ENCODE measurements at places on chromosomes 13 and 19. TPM values are rescaled to one million over a fixed set of nuclear protein-coding genes. Genes with fewer than 3 reads are reported as not detected.

DNA sequence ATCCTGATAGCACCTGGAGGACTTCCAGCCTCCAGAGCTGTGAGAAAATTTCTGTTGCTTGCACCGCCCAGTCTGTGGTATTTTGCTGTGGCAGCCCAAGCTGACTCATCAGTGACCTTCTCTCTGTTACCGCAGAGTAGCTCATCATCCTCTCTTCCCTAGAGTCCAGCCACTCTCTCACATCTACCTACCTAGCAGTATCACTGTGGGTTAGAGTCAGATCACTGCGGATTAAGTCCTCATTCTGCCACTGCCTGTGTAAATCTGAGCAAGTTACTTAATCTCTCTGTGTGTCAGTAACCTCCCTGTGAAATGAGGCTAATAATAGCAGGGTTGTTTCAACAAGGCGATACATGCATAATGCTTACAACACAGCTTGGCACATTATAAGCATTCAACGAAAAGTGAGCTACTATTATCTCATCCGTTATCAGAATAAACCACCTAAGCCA is 40.3 kb upstream of the USPL1 start:
- no peak for DNase-seq

DNA sequence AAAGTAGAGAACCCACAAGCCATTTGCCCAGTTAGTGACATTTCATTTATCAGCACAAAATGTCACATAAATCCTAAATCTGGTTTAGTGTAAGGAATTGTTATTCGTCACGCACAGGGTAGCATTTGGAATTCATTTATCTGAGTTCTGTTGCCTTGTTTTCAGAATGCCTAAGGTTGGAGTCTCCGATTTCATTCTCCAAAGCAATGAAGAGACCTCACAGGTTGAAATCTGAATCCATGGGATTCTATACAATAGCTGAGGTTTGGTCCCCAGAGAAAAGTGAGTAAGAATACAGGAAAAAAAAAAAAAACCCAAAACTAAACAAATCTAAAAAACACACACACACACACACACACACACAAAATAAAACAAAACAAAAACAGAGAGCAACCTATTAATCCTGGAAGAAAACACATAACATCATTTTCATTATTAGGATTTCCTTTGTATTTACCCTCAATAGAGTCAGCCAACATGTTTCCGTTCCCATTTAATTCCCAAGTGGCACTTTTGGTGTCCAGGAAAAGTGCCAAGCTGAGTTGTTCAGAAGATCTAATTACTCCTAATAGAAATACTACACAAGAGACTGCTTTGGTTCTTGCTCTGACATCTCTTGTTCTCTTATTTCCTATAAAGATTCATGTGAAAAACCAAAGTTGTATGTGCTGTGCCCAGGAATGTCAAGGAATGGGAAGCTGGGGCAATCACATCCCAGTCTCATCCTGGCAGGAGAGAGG is 36.2 kb upstream of the LRCH1 start:
- no peak for DNase-seq

- no peak for DNase-seq
Measured at GRCh38 chr19:33681081-33681680, 59.4 kb downstream of the CHST8 start.

- no peak for DNase-seq
Measured at GRCh38 chr13:86447479-86447878, 648.3 kb upstream of the SLITRK6 start.

IGSF23 gene
- not detected for total RNA-seq

DNA sequence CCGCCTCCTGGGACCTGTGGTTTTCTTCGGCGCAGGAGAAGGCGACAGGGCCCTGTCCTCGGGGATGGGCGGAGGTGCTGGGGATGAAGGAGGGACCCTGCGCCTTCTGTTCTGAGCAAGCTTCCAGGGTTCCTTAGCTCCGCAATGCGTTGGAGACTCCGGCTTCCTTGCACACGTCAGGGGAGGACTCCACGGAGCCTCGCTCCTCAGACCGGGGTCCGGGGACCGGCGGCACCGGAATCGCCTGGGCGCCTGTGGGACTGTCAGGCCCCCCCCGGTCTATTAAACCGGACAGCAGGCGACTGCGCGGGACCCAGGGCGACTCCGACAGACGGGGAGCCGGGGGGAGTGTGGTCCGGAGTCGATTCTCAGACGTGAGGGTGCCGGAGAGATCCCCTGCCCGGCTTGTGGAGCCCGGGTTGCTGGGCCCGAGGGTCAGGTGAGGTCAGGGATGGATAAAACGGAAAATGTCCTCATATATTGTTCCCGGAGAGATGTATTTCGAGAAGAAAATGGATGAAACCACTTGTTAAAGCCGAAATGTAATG is 227.4 kb downstream of the TEX29 start:
- no peak for DNase-seq

GRCh38 chr13:99385940-99386339 is 78.7 kb upstream of the GPR183 start:
- DNase-seq = no peak

DNA sequence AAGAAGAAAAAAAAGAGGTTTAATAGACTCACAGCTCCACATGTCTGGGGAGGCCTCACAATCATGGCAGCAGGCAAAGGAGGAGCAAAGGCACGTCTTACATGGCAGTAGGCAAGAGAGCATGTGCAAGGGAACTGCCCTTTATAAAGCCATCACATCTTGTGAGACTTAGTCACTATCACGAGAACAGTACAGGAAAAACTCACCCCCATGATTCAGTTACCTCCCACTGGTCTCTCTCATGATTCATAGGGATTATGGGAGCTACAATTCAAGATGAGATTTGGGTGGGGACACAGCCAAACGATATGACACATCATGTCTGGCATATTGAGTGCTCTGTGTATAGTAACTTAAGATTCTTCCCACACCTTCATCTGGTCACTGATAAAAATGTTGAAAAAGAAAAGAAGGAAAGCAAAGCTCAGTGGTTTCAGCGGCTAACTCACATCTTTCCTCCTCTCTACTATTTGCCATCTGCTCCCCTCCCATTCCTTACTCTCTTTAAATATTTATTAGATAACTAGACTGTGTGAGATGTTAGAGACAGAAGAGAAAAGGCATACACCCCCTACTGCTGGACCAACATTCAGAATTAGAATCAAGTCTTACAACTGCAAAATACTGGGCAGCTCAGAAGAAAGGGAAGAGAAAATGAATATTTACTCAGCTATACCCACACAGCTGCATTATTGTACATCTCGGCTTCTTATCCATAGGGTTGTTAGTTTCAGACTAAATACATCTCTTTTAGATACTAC is 60.1 kb upstream of the AKAP11 start:
- no peak for DNase-seq

ETV2 gene
- 0.27 TPM for total RNA-seq

- DNase-seq = no peak
Measured at GRCh38 chr19:31498781-31499180, 149.5 kb upstream of the TSHZ3 start.

ANGPTL8 gene
- total RNA-seq = not detected

DNA sequence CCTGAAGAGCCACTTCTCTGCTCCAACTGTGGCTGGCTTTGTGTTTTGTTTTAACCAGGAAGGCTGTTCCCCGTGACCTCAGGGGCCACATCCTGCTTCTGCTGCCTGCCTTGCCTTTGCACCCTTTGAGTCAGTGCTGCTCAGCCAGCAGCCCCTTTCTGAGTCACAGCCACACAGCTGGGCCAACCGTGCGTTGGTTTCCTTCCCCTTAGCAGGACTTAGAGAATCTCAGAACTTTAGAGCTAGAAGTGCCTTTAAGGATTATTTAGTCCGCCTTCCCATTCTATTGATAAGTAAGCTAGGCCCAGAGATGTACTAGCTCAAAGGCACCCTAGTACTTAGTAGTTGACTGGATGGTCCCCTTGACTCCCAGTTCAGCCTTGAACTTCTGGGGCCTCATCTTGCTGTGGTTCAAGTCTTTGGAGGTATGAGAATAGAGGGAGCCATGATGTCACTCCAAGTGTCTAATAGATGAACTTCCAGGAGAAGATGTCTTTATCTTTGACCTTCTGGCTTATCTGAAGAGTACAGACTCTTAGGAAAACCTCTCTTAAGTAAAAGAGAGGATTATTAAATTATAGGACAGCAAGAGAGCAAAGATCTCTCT is 8.0 kb downstream of the RGCC start:
- DNase-seq = peak; percentile 63

GRCh38 chr13:20337884-20338551 is 105.9 kb upstream of the GJB6 start:
- no peak for DNase-seq

- no peak for DNase-seq
Measured at GRCh38 chr19:14053500-14053899, 8.4 kb downstream of the PALM3 start.

GRCh38 chr19:2719920-2720776 is 1.0 kb downstream of the DIRAS1 start:
- peak; percentile 75 for DNase-seq

DNA sequence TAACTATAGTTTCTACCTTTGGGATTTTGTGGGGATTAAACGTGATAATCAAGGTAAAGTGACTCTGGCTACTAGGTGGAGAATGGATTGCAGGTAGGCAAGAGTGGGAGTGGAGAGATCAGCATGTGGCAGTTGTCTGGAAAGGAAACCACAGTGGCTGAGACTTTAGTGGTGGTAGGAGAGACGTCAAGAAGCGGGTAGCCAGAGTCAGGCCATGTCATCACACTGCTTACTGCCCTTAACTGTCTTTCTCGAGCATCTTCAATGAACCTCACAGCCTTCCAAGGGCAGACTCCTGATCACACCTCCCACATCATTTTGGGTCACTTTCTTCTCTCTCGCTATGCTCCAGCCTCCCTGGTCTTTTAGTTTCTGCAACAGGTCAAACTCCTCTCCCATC is 28.6 kb upstream of the MBNL2 start:
- no peak for DNase-seq

SIGLEC5 gene
- 0.84 TPM for total RNA-seq

- DNase-seq = no peak
Measured at GRCh38 chr13:69418319-69418718, 689.3 kb upstream of the ATXN8OS start.

DNA sequence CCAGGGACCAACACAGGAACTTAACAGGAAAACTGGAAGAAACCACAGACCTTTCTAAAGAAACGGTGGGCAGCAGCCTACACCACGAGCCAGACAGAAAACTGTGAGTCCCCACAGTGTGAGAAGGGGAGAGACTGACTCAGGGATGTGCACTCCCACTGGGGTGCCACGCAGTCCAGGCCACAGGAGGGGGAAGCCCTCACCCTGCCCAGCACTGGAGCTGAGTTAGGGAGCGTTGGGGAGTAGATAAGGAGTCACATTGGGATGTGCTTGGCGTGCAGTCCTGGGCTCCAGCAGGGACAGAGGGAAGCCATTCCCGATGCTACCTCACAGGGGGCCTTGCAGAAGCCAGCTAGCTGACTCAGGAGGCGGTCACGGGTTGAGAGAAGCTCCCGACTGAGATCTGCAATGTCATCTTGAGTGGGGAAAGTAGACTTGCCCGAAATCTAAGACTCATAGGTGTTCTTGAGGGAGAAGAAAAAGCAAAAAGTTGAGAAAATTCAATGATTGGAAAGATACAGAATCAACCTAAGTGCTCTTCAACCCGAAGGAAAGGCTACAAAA is 17.3 kb downstream of the SIGLEC8 start:
- DNase-seq = no peak

DNA sequence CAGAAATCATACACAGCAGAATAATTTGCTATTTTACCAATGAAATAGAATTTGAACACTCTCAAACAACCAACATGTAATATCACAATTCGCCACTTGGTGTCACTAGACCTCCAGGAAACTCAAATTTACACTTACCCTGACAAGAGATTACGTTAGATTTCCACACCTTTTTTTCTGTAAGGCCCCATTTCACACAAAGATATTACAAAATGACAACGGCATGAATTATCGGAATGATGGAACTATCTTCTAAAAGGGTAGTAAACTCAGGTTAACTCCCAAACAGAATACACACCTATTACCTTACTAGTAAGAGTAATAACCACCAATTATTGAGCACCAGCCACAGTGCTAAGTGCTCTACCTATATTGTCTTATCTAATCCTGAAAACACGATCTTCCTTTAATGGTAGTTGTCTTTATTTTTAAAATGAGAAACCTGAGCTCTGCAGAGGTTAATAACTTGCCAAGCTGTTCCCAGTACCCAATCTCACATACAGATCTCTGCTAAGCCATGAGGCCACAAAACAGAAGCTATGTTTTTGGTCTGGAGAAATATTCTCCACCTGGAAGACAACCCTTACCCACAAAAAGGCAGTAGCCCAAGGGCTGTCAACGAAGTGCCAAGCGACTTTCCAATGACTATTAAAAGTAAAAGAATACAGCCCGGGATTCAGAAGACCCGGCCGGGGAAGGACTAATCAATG is 152.4 kb downstream of the DCLK1 start:
- no peak for DNase-seq

- DNase-seq = peak; percentile 73
Measured at GRCh38 chr19:45526143-45526542, 18.9 kb downstream of the VASP start.

DNA sequence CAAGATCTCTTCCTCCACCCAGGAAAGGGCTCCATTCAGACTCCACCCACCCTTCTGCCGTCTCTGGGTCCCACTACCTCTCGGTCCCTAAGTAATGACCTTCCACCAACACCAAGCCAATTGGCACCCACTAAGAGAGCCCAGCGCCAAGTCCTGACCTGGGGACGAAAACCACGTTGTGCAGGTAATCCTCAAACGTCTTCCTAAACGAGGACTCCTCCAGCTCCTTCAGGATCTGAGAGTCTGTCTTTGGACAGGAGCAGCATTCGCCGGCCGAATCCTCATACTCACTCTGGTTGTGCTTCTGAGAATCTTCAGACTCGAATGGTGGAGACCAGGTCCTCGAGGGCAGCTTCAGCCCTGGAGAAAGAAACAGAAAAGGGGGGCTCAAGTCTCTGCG is 83.1 kb downstream of the ZNF557 start:
- no peak for DNase-seq

ZNF416 gene
- 4.8 TPM for total RNA-seq

ZNF799 gene
- 2.0 TPM for total RNA-seq

GRCh38 chr13:100602493-100603111 is 14.0 kb upstream of the GGACT start:
- no peak for DNase-seq

GRK1 gene
- total RNA-seq = 0.42 TPM

DNA sequence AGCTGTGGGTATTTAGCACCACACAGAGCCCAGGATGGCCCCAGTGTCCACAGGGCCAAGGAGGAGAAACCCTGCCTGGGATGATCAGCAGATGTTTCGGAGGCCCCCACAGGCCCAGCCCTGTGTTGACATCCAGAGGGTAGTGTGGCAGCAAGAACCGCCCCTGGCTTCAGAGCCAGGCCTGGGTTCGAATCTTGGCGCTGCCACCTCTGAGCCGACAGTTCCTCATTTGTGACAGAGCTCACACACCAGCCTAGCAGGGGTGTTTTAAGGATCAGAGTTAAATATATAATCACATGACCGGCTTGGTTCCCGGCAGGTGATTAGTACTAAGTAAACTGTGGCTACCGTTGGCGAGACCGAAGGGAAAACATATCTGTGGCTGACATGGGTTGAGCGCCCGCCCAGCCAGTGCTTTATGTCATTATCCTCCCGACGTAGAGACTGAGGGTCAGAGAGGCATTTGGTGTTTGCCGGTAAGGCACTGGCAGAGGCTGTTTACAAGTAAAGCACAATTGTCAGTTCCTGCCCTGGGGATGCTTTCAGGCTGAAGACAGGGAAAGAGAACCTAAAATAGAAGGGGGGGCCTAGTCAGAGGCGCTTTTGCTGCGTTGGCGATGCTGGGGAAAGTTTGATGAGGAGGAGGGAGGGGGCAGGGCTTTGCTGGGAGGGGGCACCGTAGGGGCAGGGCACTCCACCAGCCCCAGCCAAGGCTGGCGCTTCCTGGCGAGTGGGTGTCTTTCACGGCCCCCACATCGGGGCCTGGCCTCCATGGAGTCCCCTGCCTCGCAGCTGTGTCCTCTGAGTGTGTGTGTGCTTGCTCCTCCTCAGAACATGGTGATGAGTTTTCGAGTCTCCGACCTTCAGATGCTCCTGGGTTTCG is 4.8 kb downstream of the PIAS4 start:
- DNase-seq = no peak
